NCI-H748 treated with DMSO at 0.1 percent for 48 hours (cell line): ENCODE measurements at places on chromosomes 7 and 10.

- no peak for DNase-seq
Measured at GRCh38 chr10:71580926-71581325, 138.7 kb downstream of the C10orf105 start.

DNA sequence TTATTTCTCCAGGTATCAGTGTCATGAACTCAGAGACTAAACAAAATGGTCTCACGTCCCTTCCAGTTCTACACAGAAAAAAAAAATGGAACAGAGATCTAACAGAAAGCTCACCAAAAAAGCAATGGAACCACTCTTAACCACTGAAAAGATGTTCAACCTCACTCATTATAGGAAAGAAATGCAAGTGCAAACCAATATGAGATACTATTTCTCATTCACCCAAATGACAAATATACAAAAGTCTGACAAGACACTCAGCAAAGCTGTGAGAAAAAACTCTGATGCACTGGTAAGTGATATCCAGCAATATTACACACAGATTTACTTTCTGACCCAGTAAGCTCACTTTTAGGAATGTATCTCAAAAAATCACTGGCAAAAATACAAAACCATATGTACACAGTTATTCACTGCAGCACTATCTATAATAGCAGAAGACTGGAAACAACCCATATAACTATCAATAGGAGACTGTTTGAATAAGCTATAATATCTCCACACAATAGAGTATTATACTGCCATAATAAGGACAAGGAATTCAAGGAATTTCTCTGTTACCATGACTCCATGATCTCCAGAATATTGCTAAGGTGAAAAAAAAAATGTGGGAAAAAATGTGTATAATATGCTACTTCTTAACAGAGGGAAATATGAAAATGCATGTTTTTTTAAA is 36.6 kb downstream of the ABI1 start:
- no peak for DNase-seq

- DNase-seq, result no peak
Measured at GRCh38 chr7:50710441-50711154, 72.1 kb downstream of the GRB10 start.

DNA sequence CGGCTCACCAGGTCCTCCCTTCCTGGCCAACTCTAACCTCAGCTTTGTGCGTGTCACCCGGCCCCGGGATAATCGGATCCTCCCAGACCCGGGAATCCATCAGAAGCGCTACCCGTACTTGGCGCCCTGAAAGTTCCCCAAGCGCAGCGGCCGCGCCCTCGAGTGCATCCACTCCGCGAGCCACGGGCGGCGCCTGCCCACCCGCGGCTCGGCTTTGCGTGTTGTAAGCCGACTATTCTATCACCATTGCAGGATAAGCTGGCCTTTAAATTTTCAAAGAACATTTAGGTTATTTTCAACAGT is 35.7 kb upstream of the EBLN1 start:
- DNase-seq, result no peak

GRCh38 chr7:19249281-19249680 is 104.1 kb upstream of the FERD3L start:
- no peak for DNase-seq

DNA sequence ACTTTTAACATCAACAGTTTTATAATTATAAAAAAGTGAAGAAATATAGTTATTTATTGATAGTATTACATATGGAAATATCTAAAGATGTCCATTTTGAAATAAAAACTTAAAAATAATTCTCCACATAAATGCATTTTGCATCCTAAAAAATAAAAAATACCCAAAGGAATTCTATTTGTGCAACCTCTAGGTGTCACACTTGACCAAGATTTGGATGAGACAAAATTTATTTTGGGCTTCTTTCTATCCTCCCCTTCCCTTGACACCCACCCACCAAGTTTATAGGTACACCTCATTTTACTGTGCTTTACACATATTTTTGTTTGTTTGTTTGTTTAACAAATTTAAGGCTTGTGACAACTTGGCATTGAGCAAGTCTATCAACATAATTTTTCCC is 3.3 kb upstream of the THSD7A start:
- no peak for DNase-seq

- no peak for DNase-seq
Measured at GRCh38 chr7:159105832-159106811, 38.5 kb downstream of the VIPR2 start.

GRCh38 chr7:146176860-146177259 is 60.3 kb downstream of the CNTNAP2 start:
- no peak for DNase-seq

GRCh38 chr7:40506158-40506557 is 371.4 kb downstream of the SUGCT start:
- DNase-seq, result no peak

GRCh38 chr10:36188461-36188860 is 546.4 kb upstream of the FZD8 start:
- DNase-seq, result no peak

GRCh38 chr7:139505563-139505962 is 17.9 kb upstream of the CLEC2L start:
- no peak for DNase-seq

DNA sequence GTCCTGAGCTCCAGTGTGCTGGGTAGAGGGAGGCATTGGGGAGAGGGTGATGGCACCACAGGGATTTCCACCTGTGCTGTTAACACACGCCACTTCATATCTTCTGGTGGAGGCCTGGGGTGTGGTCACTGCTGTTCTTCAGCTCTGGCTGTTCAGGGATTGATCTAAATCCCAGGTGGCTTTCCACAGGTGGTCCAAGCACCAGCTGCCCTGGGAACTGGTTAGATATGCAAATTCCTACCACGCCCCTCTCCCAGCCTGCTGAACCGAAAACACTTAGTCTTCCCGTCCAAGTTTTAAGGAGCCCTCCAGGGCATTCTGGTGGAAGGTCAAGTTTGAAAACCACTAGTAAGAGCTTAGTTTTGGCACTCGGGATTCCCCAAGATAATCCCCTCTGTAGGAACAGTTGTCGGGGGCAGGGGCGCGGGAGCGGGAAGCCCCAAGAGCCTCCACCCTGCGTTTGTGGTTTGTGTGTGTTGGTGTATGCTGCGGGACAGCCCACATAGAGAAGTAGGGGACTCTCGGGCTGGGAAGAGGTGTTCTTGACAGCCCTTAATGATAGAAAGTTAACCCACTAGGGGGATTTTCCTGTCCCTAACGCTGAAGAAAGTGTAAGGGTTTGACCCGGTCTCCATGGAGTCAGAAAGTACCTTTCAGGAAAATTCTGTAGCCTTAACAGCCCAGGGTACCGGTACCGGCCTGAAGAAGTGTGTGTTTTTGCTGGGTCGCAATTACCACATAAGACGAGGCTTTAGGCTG is 5.1 kb downstream of the DEPP1 start:
- no peak for DNase-seq

GRCh38 chr7:29386196-29386765 is 177.4 kb upstream of the PRR15 start:
- peak; percentile 84 for DNase-seq

GRCh38 chr7:27532314-27532713 is 130.4 kb downstream of the HIBADH start:
- no peak for DNase-seq

- no peak for DNase-seq
Measured at GRCh38 chr10:112287844-112288243, 4.6 kb downstream of the TECTB start.

- DNase-seq, result no peak
Measured at GRCh38 chr7:44201813-44202212, 1.0 kb downstream of the YKT6 start.

GRCh38 chr10:14329746-14330173 is 964 bp downstream of the FRMD4A start:
- DNase-seq, result no peak

DNA sequence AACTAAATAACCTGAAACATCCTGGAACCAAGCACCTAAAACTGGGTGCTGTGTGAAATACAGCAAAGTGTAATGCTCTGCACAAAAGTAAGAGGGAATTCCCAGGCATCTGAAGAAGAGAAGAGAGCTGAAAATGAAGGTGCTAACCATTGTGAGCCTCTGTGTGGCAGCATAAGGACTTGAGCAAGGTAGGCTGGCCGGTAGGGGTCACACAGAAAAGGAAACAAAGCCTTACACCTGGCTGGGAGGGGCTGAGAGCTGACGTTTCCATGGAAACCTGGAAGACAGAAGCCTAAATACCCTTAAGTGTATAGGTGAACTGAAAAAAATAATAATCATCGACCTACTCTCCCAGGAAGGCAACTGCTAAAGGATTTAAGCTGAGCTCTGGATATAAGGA is 48.6 kb downstream of the CUL1 start:
- DNase-seq, result peak; percentile 95

DNA sequence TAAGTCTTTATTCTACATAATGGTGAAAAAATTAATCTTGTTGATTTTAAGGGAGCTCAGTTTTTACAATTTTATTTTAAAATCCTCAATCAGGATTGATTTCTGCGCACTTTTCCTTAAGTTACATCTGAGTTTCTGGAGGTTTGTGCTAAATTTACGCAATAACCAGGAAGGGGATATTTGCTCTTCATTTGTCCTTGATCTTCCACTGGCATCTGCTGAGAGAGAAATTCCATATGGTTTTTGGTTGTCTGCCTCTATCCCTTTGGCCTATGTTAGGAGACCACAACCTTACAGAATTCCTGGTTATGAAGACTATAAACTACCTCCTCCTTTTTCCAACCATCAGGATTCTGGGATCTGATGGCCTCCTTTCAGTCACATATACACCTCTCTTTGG is 20.1 kb upstream of the CDK6 start:
- DNase-seq, result no peak

- DNase-seq, result no peak
Measured at GRCh38 chr10:119801998-119802538, 70.6 kb downstream of the MCMBP start.

GRCh38 chr10:48634984-48635557 is 30.2 kb upstream of the ARHGAP22 start:
- DNase-seq, result no peak

- no peak for DNase-seq
Measured at GRCh38 chr10:99002392-99002791, 233.3 kb downstream of the HPSE2 start.

GRCh38 chr10:61791216-61791615 is 110.3 kb upstream of the ARID5B start:
- DNase-seq, result no peak

DNA sequence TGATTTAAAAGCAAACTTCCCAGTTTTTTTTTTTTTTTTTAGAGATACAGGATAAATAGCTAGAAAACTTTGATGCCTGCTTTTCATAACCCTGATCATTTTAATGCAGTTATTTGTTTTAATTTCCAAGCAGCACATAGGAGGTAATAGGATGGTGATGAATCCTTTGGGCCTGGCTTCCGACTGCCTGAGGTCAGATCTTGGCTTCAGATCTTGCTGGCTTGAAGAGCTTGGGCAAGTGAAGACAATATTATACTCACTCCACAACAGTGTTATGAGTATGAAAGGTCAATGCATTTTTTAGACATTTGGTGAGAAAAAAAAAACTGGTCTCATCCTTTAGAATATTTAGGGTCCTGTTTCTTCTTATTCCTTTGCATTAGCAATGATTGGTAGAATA is 124.8 kb upstream of the PRKCQ start:
- no peak for DNase-seq

DNA sequence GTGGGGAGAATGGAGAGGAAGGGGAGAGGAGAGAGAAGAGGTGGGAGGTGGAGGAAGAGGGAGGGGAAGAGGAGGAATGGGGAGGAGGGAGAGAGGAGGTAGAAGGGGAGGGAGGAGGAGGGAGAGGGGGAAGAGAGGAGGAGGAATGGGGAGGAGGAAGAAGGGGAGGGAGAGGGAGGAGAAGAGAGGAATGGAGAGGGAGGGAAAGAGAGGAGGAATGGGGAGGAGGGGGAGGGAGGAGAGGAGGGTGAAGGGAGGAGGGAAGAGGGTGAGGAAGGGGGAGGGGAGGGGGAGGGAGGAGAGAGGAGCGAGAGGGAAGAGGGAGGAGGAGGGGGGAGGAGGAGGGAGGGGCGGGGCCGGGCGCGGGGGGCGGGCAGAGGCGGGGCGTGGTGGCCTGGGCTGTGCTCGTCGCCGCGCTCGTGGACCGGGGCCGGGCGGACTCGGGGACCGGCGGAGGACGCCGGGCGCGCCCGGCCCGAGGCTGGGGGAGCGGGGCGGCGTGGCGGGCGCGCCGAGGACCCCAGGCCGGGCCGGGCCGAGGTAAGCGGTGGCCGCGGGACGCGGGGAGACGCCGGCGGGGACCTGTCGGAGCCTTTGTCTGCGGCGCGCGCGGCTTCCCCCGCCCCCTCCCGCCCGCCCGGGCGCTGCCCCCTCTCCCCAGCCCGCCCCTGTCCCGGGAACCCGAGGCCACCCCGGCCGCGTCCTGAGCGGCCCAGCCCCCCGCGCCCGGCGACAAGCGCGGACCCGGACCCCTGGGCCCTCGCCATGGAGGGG is at the start of gene SLC29A4:
TSS of gene SLC29A4 (plus strand) at position 401 of the 774 bp plus-strand sequence. CDS start 4,874 bp downstream, outside the sequence.
- DNase-seq, result no peak

- no peak for DNase-seq
Measured at GRCh38 chr10:69642747-69643146, 12.7 kb downstream of the FAM241B start.

DNA sequence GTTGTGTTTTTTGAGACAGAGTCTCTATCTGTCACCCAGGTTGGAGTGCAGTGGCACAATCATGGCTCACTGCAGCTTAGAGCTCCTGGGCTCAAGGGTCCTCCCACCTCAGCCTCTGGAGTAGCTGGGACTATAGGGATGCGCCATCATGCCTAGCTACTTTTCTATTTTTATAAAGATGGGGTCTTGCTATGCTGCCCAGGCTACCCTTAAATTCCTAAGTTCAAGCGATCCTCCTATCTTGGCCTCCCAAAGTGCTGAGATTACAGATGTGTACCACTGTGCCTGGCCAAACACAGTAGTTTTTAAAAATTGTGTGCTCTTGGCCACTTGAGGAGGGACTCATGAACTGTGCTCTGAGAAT is 10.6 kb upstream of the TLX1 start:
- no peak for DNase-seq

DNA sequence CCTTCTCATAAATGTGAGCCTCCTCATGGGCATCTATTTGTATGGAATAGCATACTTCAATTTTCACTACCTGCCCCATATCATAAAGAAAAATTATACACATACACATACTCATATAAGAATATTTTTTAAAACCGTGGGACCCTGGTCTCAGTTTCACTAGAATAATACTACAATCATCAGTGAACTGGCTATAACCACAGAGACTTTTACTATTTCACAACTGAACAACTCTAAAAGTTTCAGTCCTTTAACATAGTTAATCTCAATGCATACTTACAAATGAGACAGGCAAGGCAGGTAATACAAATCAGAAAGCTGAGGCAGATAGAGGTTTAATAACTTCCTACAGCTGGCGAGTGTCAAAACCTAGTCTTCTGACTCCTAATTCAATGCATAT is 83.1 kb downstream of the LRRN3 start:
- no peak for DNase-seq
